ENCODE measurements at places on chromosomes 3 and 15.

GRCh38 chr3:172192830-172193415 is 153.5 kb downstream of the FNDC3B start:
- no peak overlapping the region for H3K4me3 ChIP-seq
- H3K4me1 ChIP-seq, result peaks cover 29% of the 10 kb centered on the region
- H3K27me3 ChIP-seq, result no peaks in the 10 kb centered on the region
- no peaks in the 10 kb centered on the region for H3K36me3 ChIP-seq
- H3K27ac ChIP-seq, result no peak overlapping the region

DNA sequence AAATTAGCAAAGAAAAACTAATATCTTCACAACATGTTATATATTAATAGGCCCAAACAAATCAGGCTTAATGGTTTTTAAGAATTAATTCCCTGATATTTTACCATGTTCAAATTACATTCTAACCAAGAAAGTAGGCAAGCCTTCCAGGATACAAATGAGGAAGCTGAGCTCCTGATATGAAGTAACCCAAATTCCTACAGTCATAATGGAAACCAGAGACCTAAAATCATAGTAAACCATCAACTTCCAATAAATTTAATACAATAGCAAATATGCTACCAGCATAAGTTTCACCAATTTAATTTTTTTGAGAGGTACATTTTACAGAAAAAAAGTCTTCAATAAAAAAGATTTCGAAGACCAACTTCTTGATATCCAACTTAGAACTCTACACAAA is 3.8 kb downstream of the DCBLD2 start:
- H3K27me3 ChIP-seq, result no peaks in the 10 kb centered on the region
- H3K4me1 ChIP-seq, result peaks cover 50% of the 10 kb centered on the region
- H3K27ac ChIP-seq, result no peak overlapping the region
- H3K4me3 ChIP-seq, result no peak overlapping the region
- no peak for DNase-seq

- no peak overlapping the region for H3K27ac ChIP-seq
- no peaks in the 10 kb centered on the region for H3K36me3 ChIP-seq
- no peak for DNase-seq
Measured at GRCh38 chr15:100934726-100935125, 15.6 kb downstream of the LRRK1 start.

GRCh38 chr3:148820361-148821245 is 7.0 kb upstream of the CPB1 start:
- no peak for DNase-seq
- H3K27ac ChIP-seq, result no peak overlapping the region
- H3K36me3 ChIP-seq, result no peaks in the 10 kb centered on the region

Measured in heart left ventricle (tissue), 16 donors.